PC-9 (cell line): ENCODE measurements at places on chromosomes 6 and 20. TPM values are rescaled to one million over a fixed set of nuclear protein-coding genes. Genes with fewer than 3 reads are reported as not detected.
A peak's percentile ranks its signal among the peaks of the same experiment; 100 is the strongest.

The PRL gene
- not detected in 2 replicates for total RNA-seq

The VSX1 gene
- 0.65 and 1.5 TPM in 2 replicates for total RNA-seq

The NTSR1 gene
- 0.98 and 1.3 TPM in 2 replicates for total RNA-seq

- no peak for DNase-seq
These were observed 235.2 kb downstream of the LRFN2 start for GRCh38 chr6:40352006-40352405.

GRCh38 chr6:16964553-16965499, 137.0 kb upstream of the STMND1 start:
- DNase-seq, result peak; percentile 82
